ENCODE measurements at places on chromosomes 6 and 20.

DNA sequence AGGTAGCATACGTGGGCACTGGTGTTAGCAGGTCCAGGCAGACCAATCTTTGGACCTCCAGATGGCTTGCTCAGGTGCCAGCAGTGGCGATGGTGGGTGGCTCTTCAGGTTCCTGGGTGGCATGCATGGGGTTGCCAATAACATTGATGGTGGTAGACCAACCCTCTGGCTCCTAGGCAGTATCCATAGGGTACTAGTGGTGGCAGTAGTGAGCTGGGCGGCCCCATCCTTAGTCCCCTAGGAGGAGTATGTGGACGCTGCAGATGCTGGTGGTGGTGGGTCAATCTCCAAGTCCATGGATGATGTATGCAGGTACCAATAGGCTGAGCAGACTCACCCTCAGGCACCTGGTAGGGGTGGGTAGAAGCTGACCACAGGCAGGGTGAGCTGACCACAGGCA, 70.6 kb downstream of the ZC2HC1B start:
- no peak for DNase-seq

GRCh38 chr20:60063739-60064380, 105.6 kb downstream of the CDH26 start:
- DNase-seq: no peak

GRCh38 chr6:83071023-83071422, 3.6 kb downstream of the DOP1A start:
- DNase-seq: no peak

DNA sequence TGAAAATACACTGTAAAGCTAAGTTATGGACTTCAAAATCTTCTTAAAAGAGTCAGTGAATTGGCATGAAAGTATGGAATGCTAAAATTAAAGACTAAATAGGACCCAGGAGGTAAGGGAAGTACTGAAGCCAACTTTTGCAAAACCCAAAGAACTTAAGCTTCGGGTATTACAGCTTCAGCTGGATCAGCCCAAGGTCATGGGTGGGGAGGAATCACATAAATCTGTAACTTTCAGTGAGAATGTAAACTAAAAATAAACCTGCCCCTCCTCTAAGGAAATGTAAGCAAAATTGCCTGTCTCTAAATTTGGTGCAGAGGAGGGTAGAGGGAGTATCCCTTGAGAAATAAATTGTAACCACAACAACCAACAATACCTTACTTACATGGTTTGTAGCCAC, 4.4 kb upstream of the MUC21 start:
- no peak for DNase-seq

- DNase-seq: peak; percentile 32
Measured at GRCh38 chr20:33994222-33994913, 657 bp downstream of the RALY start.

DNA sequence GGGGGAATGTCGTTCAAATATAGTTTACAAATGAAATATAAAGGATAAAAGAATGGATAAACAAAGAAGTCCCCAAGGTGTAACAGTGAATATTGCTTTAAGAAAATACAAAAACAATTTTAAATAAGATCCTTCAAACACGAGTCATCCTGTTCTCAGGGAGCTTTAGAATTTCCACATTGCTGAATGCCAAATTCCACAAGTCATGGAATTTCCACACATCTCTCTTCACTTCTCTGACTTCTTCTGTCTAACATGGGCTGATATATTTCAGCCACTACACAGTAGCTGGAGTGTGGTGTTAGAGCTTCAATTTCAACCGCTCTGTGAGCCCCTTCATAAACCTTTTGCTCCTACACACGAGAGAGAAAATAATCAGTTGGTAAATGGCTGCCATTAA, 28.0 kb downstream of the IL22RA2 start:
- DNase-seq: no peak

DNA sequence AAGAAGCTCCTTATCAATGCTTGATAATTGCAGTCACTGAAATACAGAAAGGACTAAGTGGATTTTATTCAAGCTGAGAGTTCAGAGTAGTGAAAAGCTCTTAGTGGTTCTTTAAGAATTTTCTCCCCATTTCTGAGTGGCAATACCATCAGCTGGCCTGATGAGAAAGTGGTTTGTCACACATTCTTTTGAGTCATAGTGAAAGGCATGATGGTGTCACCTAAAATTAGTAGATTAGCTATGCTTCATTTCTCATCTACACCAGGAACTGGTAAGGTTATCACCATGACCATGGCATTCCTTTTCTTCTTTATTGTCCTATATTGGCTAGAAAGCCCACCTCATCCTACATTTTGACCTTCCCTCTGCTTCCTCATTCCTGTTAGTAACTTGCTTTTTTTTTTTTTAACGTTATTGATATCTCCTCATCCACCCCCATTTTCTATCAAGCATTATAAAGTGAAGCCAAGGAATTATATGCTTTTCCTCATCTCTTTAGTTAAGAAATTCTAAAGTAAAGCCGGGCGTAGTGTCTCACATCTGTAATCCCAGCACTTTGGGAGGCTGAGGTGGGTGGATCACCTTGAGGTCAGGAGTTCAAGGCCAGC, 67.4 kb upstream of the LOC128125822 start:
- DNase-seq: no peak

- no peak for DNase-seq
Measured at GRCh38 chr6:16251706-16252105, 13.3 kb downstream of the GMPR start.

DNA sequence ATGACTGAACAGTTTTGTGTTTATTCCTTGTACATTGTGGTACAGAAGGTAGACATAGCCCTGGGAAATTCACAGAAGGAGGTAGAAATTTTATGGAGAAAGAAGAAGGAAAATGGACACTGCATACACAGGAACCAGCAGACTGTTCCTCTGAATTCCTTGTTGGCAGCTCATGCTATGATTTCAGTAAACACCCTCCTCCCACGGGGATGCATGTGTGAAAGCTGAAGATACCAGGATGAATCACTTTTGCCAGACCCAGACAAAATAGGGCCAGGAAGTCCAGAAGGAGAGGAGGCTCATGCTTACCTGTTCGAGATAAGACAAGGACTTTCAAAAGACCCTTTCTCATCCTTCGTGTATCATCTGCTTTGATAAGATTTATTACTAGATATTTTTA, 110.3 kb upstream of the GGTLC1 start:
- DNase-seq: no peak

DNA sequence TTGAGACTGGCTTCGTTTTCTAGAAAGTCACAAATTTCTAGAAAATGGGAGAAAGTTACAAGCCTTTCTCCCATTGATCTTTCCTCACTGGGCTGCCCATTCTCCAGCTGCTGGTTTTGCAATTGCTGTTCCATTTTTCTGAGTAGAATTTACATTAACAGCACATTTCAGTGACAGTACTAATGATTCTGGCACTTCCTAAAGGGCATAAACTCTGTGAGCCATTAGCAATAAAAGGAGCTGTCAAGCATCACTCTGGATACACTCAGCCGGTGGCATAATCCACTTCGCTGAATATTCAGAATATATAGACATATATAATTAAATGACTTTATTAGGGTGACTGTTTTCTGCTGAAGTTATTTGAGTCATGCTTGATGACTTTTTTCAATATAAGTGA, 6.7 kb upstream of the SSTR4 start:
- no peak for DNase-seq

DNA sequence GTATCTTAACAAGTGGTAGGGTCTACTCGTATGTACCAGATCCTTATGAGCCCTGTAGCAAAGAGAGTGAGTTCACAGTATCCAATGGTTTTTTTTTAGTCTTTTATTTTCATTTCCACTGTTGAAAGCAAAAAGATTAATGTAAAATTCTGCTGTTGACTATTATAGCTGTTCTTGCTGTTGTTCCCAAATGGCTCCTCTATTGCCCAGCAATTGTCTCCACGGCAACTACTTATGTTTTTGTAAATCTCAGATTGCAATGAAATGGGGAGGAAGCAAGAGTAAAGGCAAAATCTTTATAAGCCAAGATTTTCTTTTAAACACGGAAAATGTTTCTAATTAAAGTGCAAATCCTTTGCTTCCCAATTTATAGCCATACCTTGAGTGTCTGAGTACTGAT, 406.1 kb downstream of the EPM2A start:
- no peak for DNase-seq

- no peak for DNase-seq
Measured at GRCh38 chr6:96743496-96743895, 93.8 kb downstream of the GPR63 start.

GRCh38 chr6:23245572-23245971, 676.2 kb downstream of the HDGFL1 start:
- DNase-seq: no peak

DNA sequence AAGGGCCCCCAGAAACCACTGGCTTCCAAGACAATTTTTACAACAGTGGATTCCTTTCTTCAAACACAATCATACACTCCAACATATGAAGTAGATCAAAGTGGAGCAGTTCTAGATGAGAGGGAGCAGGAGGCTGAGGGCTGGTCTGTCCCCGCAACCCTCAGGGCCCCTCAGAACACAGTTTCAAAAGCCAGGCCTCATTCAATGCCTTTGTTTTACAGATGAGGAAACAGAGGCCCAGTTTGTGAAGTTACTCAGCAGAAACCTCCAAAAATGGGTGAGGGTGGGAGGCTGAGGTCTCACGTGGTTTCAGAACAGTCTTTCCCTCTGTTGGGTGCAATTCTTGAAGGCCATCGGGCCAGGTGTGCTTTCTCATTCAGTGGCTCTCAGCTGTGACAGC, 134.9 kb downstream of the SCML4 start:
- no peak for DNase-seq

DNA sequence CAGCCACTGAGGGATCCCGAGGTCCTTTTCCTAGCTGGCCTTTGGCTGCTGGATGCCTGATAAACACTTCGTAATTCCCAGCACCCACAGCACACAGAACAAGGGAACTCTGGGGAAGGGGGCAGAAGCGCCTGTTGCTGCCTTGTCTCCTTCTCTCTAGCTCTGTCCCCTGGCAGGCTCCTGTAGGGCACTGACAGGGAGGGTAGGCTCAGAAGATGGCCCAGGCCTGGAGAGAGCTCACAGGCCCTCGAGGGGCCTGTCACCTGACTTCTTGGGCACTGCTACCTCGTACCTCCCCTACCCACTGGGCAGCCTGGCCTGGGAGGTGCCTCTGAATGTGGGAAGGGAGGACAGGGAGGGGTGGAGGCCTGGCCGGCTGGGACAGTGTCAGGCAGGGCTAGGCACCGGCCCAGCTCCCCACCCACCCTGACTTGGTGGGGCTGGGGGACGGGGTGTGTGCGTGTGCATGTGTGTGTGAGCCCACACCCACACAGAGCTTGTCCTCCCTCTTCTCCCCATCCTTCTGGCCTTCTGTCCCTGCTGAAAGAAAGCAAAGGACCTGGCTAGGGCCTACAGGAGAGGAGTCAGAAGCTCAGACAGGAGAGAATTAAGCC, 18.1 kb downstream of the C6orf132 start:
- DNase-seq: no peak

DNA sequence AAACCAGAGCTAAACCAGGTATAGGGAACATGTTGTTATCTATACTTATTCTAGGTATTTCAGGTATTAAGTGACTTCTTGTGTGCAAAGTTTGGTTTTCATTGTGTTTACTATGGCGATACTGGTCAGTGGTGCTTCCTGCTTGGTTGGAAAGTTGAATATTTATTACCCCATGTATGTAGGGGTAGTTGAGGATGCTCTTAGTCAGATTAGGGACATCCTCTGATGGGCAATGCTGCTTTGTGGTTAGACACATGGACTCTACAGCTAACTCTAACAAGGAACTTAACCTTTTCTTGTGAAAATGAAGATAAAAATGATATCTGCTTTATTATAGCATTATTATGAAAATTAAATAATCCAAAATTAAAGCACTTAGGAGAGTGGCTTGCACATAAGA, 44.1 kb upstream of the ENPP1 start:
- DNase-seq: no peak

- DNase-seq: no peak
Measured at GRCh38 chr6:155154158-155154830, 109.5 kb upstream of the CLDN20 start.

- DNase-seq: no peak
Measured at GRCh38 chr20:42125426-42125825, 507.2 kb upstream of the CHD6 start.

DNA sequence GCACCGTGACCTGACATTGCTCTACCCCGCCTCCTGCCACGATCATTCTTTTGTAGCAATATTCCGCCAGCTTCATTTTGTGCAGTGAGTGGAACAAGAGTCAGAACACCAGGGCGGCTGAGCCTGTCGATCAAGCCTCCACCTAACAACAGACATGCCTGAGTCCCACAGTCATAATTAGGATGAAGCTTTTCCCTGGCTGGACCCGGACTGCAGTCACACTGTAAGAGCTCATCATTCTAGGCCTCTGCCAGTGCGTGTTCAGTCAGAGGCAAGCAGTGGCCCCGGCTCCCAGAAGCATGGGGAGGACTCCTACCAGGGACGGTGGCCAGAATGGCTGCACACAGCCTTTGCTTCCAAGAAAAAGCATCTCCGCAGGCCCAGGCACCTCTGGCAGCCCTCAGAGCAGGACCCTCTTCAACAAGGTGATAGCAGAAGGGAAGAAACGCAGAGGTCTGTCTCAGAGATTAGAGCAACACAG, 23.2 kb upstream of the UNC93A start:
- DNase-seq: no peak
